ENCODE measurements at places on chromosomes 3 and 15.

- no peak for DNase-seq
Observed at GRCh38 chr3:38139652-38140051, 1.2 kb downstream of the MYD88 start.

DNA sequence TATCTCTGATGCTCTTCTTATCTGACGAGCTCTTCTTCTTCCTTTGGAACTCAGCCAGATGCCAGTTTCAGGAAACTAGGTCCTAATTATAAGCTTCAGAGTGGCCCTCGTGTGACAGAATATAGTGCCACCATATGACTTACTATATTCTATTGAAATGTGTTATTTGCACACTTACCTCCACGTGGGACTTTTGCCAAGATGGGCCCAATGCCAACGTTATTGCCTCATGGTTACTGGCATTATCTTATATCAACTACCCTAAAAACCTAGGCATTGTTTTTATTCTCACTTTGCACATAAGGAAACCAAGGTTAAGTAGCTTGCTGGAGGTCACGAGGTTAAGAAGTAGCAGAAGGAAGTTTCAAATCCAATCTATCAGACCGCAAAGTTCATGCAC lies 71.3 kb upstream of the SLCO3A1 start:
- DNase-seq, result no peak

DNA sequence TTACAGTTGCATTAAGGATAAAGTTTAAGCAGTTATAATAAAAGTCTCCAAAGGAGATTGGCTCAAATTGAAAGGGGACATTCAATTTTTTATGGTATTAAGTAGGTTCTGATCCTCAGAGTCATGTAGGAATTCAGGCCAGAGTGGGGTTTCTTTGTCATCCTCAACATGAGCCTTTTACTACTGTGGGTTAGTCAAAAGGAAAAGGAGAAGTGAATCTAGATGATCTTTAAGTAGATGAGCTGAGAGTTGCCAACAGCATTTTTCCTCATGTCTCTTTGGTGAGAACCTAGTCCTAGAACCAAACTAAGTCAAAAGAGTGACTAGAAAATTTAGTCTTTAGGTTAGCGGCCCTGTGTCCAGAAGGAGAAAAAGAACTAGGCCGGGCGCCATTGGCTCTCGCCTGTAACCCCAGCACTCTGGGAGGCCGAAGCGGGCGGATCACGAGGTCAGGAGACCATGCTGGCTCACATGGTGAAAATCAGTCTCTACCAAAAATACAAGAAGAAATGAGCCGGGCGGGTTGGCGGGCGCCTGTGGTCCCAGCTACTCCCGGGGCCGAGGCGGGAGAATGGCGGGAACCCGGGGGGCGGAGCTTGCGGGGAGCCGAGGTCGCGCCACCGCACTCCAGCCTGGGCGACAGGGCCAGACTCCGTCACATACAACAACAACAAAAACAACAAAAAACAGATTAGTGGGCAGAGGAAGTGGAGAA lies 4.2 kb upstream of the CHL1 start:
- DNase-seq, result no peak

- no peak for DNase-seq
Observed at GRCh38 chr3:136584728-136585127, 167.4 kb downstream of the STAG1 start.

DNA sequence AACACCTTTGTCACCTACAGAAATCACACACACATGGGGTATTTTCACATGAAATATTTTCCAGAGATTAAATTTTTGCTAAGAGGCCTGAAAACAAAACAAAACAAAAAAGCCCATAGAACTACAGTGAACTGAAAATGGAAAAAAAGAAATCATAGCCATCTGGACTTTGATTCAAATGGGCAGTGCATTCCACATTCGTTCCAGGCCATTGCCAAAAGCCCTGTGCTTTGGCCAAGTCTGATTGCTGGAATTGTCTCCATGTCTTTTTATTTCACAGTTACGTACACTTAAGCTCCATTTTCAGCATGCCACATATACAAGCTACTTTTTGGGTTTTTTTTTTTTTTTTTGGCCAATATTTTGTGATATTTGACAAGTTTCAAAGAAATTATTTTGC lies 47.1 kb downstream of the TFG start:
- DNase-seq, result no peak

DNA sequence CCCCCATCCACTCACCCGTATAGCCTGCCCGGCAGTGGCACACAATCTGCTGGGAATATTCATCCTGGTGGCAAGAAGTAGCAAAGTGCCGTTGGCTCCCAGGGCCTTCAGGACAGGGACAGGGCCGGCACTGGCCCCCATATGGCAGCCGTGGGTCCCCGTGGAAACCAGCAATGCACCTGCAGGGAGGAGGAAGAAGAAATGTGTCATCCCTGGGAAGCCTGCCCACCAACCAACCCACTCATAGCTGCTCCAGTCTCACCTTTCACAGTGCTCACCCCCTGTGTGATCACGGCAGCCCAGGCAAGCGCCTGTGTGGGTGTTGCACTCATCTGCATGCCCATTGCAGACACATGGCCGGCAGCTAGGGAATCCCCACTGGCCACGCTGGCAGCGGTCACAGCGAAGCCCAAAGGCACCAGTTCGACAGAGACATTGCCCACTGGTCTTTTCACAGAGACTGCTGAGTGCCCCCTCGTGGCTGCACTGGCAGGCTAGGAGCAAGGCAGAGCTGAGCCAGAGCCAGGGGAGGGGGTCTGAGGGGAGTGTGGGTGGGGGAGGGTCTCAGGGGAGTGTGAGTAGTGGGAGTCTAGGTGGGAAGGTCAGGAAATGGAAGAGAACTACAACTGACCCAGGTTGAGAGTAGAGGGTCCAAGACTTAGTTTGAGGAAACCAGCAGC lies 4.5 kb upstream of the USP19 start:
- DNase-seq, result no peak

GRCh38 chr3:43161684-43162229 lies 55.9 kb upstream of the POMGNT2 start:
- no peak for DNase-seq
